ENCODE measurements at places on chromosomes 3 and 15. TPM values are rescaled to one million over a fixed set of nuclear protein-coding genes. Genes with fewer than 3 reads are reported as not detected.

MOBP gene
- total RNA-seq = not detected

DNA sequence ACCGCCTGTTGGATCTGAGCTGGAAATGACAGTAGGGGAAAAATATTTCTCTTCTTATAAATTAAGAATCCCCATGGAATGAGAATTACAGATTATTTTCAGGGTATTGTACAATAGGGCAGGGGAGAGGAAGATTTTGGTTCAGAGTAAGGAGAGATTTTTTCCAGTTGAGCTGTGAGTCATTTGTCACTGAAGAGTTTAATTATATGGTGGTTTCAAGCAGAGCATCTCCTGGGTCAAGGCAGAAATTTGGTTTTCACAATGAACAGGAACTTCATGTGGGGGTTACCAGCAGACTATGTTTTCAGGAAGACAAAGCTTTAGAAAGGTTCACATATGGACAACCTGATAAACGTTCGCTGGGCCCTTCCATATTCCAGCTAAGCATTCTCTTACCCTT is 182.8 kb upstream of the NR2E3 start:
- no peak for DNase-seq

SPTBN5 gene
- 2.6 TPM for total RNA-seq

DNA sequence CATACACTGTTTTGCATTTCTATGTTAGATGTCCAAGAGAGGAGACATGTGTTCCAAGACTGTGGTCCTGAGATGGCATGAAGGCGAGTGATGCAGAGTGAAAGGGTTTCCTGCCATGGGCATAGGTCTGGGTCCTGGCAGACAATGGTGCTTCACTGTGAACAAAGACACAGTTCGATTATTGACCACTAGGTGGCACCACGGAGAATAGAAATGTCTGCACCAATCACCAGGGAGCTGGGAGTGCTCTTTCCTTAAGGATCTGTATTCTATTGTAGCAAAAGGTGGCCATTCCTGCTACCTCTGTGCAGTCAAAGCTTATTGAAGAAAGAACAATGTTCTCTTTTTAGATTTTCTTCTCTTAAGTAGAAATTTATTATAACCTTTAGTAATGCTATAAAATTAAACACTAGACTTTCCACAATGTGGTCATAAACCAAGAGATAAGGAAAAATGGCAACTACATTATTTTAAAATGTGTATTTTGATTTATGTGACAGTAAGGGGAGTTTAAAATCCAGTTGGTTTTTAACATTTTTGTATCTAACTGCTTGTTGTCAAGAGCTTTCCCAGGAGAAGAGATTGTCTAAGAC is 88.7 kb downstream of the GABRG3 start:
- DNase-seq = peak; percentile 45

ATP2B2 gene
- not detected for total RNA-seq

DNA sequence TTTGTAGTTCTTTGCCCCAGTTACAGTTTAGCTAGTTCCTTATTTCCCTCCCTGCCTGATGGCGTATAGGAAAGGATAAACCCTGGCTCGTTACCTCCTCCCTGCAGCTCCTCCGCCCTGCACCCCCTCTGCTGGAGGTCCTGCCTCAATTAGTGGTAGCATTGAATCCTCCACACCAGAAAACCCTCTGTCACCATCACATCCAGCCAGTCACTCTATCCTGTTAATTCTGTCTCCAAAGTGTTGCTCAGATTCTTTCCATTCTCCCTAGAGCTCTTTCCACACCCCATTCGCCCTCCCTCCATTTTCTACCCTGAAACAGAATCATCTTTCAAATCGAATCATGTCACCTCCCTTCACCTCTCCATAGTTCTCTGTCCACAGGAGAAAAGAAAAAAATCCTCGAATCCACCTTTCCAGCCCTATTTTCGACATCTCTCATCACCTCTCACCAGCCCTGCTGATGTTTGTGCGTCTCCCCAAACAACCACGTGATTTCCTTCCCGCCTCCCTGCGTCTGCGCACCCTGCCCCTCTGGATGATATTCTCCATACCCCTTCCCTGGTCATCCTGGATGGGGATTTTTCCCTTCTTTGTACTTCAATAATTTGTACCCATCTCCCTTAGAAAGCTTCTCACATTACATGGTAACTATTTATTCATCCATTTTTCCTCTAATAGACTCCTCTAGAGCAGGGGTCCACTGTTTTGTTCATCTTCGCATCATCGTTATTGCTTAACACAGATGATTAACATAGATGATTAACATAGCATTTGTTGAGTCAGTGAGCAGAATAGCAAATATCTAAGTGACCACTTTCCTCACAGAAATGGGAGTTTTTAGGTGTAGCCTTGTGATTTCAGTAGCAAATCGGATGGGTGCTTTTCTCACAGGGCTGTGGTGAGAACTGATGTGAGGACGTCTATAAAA is 37.1 kb downstream of the MAP3K13 start:
- no peak for DNase-seq

GRCh38 chr15:66195621-66196230 is 57.8 kb downstream of the MEGF11 start:
- no peak for DNase-seq

DNA sequence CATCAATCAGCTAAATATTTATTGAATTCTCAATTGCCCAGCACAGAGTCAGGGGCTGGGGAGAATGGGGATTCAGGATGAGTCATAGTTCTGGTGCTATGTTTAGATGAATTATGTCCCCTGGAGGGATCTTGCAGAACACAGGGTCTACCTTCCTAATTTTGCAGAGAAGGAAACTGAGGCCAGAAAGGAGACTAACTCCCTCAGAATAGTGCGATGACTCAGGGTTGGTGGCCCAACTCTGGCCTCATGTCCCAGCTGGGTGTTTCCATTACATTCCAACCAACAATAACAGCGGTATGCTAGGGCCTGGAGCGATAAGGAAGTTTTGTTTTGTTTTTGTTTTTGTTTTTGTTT is 270.9 kb downstream of the TLE3 start:
- DNase-seq = no peak

TF gene
- not detected for total RNA-seq
